ENCODE measurements at places on chromosomes 13 and 19.

DNA sequence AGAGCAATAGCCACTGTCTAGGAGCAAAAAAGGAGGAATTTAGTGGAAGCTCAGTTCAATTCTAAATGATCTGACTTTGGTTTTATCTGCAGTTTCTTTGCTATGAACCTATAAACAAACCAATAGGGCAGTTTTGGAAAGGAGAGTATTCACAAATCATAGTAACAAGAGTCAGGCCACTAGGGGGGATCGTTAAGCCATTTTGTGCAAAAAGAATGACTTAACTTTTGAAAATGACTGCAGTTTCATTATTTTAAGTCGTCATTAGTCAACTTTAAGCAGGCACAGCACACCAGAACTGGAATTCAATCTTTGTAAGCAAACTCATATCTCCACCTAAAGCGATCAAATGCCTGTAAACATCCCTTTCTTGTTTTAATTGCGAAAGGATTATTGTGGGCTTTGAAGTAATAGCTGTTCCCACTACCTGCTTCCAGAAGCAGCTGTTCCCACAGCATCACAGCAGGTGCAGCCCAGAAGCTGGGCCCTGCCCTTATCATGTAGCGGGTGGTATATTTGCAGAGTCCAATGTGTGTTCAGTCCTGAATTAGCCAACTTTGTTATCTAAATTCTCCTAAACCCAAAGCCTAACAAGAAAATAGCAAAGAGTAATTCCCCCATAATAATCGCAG is 51.5 kb downstream of the SOX21 start:
- DNase-seq = no peak

- DNase-seq = peak; percentile 66
Observed at GRCh38 chr19:36915992-36916830, at the start of the genes ZNF568 and ZNF829. ZNF568 (plus strand) TSS chr19:36916332; CDS start chr19:36922771, 6,439 bp downstream. ZNF829 (minus strand) TSS chr19:36916291; CDS start chr19:36915167, 1,124 bp downstream.

DNA sequence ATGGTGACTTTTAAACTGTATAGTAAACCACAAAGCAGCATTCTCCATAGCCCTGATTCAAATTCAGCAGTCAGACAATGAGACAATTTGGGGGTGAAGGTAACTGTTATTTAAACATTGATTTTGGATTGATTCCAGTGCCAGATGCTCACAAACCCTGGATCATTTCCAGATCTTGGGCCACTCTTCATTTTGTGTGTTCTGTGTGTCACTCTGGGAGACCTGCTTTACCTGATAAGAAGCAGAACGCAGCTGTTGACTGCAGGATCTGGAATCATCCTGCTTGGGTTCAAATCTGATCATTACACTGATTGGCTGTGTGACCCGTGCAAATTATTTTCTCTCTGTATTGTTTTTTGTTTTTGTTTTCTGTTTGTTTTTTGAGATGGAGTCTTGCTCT is 4.0 kb upstream of the PCDH8 start:
- no peak for DNase-seq

GRCh38 chr19:5961969-5962945 is 15.7 kb downstream of the RANBP3 start:
- no peak for DNase-seq

DNA sequence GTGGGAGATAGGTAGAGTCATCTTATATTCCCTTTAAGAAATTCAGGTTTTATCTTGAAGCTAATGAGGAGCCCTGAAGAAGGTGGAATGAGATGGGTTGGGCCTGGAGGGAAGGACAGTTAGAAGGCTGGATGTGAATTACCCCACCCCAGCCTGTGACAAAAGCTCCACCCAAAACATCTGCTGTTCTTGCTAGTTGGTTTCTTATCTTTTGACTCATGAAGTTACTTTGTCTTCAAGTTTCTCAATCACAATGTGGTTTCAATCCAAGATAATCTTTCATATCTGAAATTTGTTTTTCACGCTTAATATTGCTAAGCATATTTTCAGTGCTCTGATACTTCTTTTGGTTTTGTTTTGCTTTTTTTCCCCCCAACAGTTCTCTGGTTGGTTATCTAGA is 38.3 kb upstream of the HMGB1 start:
- peak; percentile 49 for DNase-seq

- DNase-seq = no peak
Observed at GRCh38 chr13:102589301-102589822, 7.4 kb upstream of the TPP2 start.

DNA sequence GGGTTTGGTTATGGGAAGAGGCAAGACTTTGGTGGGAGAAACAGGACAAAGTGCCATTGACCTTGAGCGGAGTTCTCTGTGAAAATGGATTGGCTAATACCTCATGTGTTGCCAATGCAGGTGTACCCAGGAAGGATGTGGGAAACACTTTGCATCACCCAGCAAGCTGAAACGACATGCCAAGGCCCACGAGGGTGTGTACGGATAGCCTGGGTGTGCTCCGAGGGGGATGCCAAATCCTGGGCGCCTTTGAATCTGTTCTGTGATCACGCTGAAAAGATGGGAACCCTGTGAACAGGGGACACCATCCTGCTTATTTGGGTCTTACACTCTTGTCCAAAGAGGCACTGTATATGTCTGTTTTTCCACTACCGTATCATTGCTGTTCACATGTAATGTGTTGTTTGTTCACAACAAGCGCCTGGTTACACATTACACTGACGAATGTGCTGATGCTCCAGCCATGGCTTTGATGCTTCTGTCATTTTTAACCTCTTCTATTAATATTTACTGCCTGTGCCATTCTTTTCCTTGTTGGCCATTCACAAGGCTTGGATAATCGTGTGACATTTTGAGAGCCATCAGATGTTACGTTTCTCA is 8.3 kb downstream of the GTF3A start:
- no peak for DNase-seq

DNA sequence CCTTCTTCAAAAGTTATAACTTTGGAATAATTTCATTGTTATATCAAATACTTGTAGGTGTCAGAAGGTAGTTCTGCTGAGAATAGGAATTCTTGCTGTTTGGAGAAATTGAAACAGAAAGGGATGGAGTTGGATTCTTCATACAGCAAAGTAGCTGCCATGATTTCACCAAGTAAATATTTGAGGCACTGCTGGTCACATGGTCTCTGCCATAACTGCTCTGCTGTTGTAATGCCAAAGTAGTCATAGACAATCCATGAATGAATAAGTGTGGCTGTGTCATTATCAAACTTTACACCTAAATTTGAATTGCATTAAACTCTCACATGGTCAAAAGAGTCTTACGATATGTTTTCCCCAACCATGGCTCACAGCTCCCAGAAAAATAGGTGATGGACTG is 308.6 kb downstream of the GPC6 start:
- DNase-seq = peak; percentile 58

- DNase-seq = no peak
Observed at GRCh38 chr19:7421941-7422744, 66.7 kb downstream of the PEX11G start.

- no peak for DNase-seq
Observed at GRCh38 chr19:1084024-1084868, 10.9 kb downstream of the POLR2E start.

DNA sequence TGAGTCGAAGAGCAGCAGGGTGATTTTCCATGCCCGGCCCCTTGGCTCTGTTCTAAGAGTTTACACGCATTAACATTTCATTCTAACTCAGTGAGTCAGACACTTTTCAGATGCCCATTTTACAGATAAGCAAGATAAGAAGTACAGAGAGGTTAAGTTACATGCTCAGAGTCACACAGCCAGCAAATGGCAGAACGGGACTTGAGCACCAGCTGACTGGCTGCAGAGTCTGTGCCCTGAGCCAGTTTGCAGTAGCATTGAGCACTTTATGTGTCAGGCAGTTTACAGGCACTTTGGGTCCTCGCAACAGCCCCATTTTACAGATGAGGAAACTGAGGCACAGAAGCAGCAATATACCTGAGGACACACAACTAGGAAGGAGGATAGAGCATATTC is 19.0 kb downstream of the CCDC8 start:
- DNase-seq = peak; percentile 12

- no peak for DNase-seq
Observed at GRCh38 chr19:6362351-6362801, 1.0 kb downstream of the CLPP start.

- DNase-seq = no peak
Observed at GRCh38 chr13:112118451-112119064, 51.6 kb downstream of the SOX1 start.

Data from NCI-H226 (cell line).